ENCODE measurements at places on chromosomes 5 and 9. TPM values are rescaled to one million over a fixed set of nuclear protein-coding genes. Genes with fewer than 3 reads are reported as not detected.

SLC22A4 gene
- total RNA-seq: 4.2 TPM

SLC23A1 gene
- total RNA-seq: not detected

ORM2 gene
- total RNA-seq: not detected

DNA sequence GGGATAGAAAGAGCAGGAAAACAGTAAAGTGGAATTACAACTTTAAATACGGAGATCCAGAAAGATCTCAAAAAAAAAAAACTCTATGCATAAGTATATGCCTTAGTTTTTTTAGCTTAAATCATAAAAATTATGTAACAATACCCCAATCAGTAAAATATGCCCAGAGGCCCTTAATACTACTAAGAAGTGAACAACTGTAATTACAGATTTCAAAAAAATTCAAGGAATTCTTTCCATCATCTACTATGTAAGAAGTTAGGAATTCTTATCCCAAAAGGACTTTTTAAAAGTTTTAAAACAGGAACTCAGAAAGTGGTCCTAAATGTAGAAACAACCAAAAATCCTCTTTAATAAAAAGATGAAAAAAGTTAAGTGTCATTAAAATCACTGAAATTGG, 111.3 kb downstream of the SSBP2 start:
- DNase-seq: no peak
- peak overlapping the region; percentile 24 for H3K27ac ChIP-seq
- no peak overlapping the region for H3K4me3 ChIP-seq
- H3K4me1 ChIP-seq: no peaks in the 10 kb centered on the region

GRCh38 chr5:68834491-68834981, 259.3 kb upstream of the SLC30A5 start:
- H3K4me3 ChIP-seq: no peak overlapping the region
- DNase-seq: peak; percentile 55
- no peaks in the 10 kb centered on the region for H3K36me3 ChIP-seq
- H3K4me1 ChIP-seq: no peaks in the 10 kb centered on the region
- no peaks in the 10 kb centered on the region for H3K27me3 ChIP-seq

- H3K27ac ChIP-seq: no peak overlapping the region
- DNase-seq: no peak
- H3K36me3 ChIP-seq: no peaks in the 10 kb centered on the region
- H3K4me3 ChIP-seq: no peak overlapping the region
These were observed 27.7 kb downstream of the RANBP3L start for GRCh38 chr5:36273809-36274526.

DNA sequence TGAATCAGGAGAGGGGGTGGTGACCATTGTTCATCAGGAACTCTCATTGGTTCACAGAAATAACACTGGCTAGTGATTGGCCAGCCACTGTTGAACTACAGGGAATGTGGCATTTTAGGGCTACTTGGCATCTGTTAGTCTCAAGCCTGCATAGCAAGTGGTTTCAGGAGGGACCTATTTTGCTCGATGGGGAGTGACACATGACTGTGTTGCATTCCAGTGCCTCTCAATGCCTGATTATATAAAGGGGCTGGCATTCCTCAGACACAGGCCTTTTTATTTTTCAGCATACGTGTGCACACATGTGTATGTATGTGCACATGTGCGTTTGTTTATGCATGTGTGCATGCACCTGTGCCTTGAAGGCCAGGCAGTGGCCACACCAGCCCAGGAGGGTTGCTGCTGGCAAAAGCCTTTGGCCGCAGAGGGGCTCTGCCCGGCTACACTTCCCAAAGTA, 23.2 kb downstream of the FGD3 start:
- no peaks in the 10 kb centered on the region for H3K27me3 ChIP-seq
- peak overlapping the region; percentile 16 for H3K27ac ChIP-seq
- no peak overlapping the region for H3K4me3 ChIP-seq
- H3K36me3 ChIP-seq: no peaks in the 10 kb centered on the region

- no peaks in the 10 kb centered on the region for H3K36me3 ChIP-seq
- no peak overlapping the region for H3K4me3 ChIP-seq
- no peaks in the 10 kb centered on the region for H3K27me3 ChIP-seq
- no peak overlapping the region for H3K27ac ChIP-seq
These were observed 70.8 kb upstream of the SMIM23 start for GRCh38 chr5:171714851-171715250.

DNA sequence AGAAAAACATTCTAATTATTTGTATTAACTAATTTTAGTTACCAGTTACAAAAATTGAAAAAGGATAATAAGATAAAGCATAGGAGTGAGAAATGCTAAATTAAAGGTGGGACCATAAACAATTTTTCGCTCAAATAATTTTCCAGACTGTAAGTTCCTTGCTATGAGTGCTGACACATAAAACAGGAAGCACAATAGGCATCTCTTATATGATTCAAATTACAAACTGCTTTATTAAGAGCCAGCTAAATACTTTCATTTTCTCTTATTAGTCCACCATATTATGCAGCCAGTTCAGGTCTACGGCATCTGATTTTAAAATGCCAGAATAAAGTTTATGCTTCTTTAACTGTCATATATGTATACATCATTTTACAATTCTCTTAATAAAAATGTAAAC, 4.4 kb downstream of the RC3H2 start:
- no peak for DNase-seq
- peaks cover 26% of the 10 kb centered on the region for H3K4me1 ChIP-seq
- no peak overlapping the region for H3K4me3 ChIP-seq

DNA sequence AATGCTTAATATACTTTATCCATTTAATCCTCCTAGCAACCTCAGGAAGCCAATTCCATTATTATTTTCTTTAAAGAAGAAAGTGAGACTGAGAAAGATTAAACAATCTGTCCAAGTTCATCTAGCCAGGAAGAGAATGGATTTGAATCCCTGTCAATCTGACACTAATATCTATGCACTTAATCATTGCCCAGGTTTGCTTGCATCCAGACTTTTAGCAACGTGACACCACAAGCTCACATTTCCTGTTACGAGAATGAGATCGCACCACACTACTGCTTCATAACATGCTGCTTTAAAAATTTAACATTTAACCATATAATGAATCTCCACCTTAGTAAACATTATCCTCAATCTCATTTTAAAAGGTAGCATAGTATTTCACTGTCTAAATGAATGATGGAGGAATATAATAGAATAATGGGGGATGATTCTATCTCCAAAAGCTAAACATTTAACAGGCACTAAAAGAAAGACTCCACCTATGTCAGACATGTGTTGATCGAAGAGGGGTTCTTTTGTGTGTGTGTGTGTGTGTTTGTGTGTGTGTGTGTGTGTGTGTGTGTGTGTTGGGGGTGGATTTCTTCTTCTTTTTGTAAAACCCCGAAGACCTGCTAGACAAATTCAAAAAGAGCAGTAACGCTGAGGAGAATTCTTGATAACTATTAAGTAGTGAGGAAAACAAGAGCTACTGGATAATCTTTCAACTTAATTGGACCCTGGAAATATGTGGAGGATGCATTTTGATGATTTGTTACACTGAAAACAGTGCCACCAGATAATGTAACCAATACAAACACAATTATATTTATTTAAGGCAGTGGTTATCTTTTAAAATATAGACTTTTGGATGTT, 138.7 kb upstream of the NR3C1 start:
- no peak overlapping the region for H3K27ac ChIP-seq
- H3K4me1 ChIP-seq: no peaks in the 10 kb centered on the region
- DNase-seq: no peak
- H3K36me3 ChIP-seq: no peaks in the 10 kb centered on the region

DNA sequence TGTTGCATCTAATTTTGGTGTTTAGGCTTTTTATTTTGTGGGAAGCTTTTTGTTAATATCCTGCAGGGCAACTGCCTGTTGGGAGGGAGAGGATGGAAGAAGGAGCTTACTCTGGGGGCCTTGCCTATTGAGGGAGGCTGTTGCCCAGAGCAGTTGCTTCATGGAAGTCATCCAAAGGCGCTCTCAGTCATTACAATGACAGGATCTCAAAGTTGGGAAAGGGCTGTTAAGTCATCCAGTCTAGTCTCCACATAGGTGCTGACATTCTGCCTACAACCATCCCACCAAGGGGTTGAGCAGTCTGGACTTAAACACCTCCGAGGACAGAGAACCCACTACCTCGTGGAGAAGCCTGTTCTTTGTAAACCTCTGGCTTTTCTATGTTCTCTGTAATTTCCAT, 13.2 kb downstream of the SAP30L start:
- no peak for DNase-seq
- H3K27me3 ChIP-seq: no peaks in the 10 kb centered on the region
- peaks cover 3% of the 10 kb centered on the region for H3K36me3 ChIP-seq
- H3K4me3 ChIP-seq: no peak overlapping the region
- H3K27ac ChIP-seq: no peak overlapping the region

- DNase-seq: no peak
- H3K27ac ChIP-seq: no peak overlapping the region
- H3K36me3 ChIP-seq: no peaks in the 10 kb centered on the region
- no peaks in the 10 kb centered on the region for H3K27me3 ChIP-seq
- no peak overlapping the region for H3K4me3 ChIP-seq
- peaks cover 94% of the 10 kb centered on the region for H3K4me1 ChIP-seq
These were observed 8.9 kb downstream of the SMAD5 start for GRCh38 chr5:136141561-136141960.

DNA sequence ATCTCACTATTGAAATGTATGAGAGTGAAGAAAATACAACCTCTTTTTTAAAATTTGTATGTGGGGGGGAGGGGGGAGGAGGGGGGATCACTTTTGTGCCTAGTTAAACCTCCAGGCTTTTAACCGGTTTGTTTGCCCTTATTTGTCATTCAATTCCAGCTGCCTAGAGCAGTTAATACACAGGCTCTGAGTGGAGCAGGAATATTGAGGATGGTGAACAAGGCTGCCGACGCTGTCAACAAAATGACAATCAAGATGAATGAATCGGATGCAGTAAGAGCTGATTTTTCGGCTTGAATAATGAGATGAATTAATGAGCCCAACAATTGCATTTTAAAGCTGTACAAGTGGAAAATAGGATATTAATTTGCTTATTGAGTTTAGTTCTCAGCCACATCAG, 28.7 kb upstream of the SNX24 start:
- H3K27ac ChIP-seq: no peak overlapping the region
- H3K4me1 ChIP-seq: no peaks in the 10 kb centered on the region
- no peaks in the 10 kb centered on the region for H3K36me3 ChIP-seq
- no peak overlapping the region for H3K4me3 ChIP-seq

DNA sequence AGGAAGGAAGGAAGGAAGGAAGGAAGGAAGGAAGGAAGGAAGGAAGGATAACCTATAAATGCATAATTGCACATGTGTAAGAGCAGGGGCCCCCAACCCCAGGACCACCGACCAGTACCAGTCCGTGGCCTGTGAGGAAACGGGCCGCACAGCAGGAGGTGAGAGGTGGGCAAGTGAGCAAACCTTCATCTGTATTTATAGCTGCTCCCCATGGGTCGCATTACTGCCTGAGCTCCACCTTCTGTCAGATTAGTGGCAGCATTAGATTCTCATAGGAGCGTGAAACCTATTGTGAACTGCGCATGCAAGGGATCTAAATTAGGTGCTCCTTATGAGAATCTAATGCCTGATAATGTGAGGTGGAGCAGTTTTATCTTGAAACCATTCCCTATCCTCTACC, 66.1 kb downstream of the SH3RF2 start:
- H3K4me1 ChIP-seq: no peaks in the 10 kb centered on the region
- H3K4me3 ChIP-seq: no peak overlapping the region
- no peak overlapping the region for H3K27ac ChIP-seq
- DNase-seq: no peak

GRCh38 chr9:10843151-10843550, 230.3 kb upstream of the PTPRD start:
- no peaks in the 10 kb centered on the region for H3K27me3 ChIP-seq
- DNase-seq: no peak
- no peak overlapping the region for H3K27ac ChIP-seq
- H3K36me3 ChIP-seq: no peaks in the 10 kb centered on the region

DNA sequence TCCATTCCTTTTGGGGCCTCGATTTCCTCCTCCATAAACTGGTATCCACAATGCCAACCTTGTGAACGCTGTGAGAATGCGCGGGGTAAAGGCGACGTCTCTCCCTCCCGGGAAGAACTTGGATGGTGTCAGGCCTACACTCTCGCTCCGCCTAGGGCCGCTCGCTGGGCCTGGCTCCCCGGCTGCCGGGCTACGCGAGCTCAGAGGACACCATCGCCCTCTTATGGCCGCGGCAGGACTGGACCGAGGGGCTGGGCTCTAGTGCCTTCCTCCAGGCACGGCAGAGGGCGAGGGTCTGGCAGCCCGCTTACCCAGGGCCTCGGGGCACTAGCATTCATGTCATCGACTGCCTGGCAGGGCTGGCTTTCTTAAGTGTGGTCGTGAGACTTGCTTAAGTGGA, 1.3 kb upstream of the EXOSC2 start:
- H3K4me3 ChIP-seq: no peak overlapping the region
- H3K27me3 ChIP-seq: no peaks in the 10 kb centered on the region
- no peak for DNase-seq
- H3K36me3 ChIP-seq: no peaks in the 10 kb centered on the region
- no peak overlapping the region for H3K27ac ChIP-seq
- H3K4me1 ChIP-seq: peaks cover 29% of the 10 kb centered on the region

DNA sequence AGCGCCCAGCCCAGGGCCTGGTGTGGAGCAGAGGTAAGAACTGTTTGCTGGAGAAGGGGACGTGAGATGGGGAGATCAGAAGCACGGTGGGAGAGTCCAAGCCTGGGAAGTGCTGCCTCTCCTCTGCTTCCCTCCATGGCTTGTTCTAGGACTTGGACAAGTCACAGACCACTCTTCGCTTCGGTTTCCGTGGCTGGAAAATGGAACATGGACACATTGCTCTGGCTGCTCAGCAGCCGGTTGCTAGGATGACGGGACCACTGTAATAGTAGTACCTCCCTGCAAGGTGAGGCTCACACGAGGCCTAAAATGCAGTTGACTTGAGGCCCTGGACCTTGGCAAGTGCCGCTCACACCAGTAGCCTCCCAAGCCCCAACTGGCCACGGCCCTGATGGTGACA, 175.8 kb upstream of the FSTL4 start:
- DNase-seq: no peak
- H3K4me3 ChIP-seq: no peak overlapping the region
- H3K27ac ChIP-seq: no peak overlapping the region

DNA sequence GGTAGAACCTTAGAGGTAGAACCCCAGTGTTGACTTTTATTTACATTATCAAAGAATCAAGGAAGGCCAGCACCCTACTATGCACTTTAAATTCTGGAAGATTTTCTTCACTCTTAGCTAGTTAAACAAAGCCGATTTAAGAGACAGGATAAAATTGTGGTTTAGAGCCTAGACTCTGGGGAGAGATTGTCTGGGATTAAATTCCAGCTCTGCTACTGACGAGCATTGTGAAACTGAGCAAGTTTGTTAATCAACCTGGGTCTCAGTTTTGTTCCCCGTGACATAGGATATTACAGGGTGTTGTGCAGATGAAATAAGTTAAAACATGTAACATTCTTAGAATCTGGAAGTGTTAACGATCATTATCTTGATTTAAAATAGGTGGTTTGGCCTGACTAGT, 83.5 kb downstream of the FEM1C start:
- no peak for DNase-seq
- H3K4me3 ChIP-seq: no peak overlapping the region
- no peaks in the 10 kb centered on the region for H3K27me3 ChIP-seq
- peaks cover 6% of the 10 kb centered on the region for H3K4me1 ChIP-seq
- peak overlapping the region; percentile 36 for H3K27ac ChIP-seq
